MV-4-11 (cell line): ENCODE measurements at places on chromosomes 1 and 21.

DNA sequence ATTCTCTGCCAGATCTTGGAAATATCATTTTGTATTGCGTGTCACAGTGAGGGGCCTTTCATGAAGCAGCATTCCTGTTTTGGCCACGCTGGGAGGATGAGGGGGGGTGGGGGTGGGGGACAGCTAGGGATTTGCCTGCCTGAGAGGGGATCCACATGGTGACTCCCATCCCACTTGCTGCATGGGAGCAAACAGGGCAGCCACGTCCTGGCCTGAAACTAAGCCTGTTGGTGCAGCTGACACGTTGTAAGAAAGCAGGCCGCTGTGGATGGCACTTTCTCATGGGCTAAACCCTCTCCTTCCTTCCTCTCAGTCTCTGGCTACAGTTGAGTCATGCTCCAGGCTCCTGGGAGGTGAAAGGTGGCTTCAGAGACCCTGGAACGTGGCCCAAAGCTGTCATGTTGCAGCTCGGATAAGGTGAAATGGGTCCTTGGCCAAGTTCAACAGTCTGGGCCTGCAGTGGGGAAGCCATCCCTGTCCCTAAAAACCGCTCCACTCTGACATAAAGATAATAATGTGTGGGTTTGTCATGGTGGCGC lies 346.7 kb upstream of the VAMP3 start:
- DNase-seq = no peak

DNA sequence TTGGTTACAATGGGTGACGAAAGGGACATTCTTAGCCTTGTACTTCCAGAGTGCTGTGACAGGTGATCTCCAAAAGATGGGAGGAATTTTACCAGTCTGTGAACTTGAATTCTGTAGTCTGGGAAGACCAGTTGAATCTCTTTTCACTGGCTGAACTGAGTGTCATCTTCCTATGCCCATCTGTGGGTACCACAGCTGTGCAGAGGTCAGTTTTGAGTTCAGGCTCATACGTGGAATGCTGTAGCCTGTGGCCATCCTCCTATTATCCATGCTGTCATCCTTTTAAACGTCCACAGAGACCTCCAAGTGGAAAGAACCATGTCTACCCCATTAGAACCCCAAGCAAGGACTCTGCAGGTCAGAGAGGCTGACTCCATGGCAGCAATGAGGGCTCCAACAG lies 32.1 kb downstream of the TMEM51 start:
- no peak for DNase-seq

- DNase-seq = no peak
These were observed 2.4 kb downstream of the SLC27A3 start for GRCh38 chr1:153777648-153778047.

DNA sequence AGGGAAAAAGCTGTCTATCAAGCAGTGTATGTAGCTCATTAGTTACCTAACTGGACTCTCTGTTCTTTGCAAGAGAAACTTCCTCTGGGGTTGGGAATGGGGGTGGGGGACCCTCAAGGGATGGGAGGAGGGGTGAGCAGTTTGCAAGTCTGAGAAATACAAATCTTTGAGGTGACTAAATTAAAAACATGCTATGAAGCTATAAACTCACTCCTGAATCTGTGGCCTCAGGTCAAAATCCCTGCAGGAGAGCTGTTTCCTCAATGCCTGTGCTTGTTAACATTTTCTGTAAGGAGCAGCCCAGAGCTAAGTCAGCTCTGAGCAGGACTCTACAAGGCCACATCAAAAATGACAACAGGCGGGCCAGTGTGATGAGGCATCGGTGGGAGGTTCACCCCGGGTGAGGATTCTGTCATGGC lies 32.8 kb upstream of the PTPRC start:
- DNase-seq = no peak

GRCh38 chr1:151853411-151853943 lies at the start of gene THEM5:
THEM5 (minus strand) TSS chr1:151853712; CDS start chr1:151853565, 147 bp downstream.
- DNase-seq = no peak

- no peak for DNase-seq
These were observed 151.9 kb upstream of the COL6A1 start for GRCh38 chr21:45829668-45830067.

DNA sequence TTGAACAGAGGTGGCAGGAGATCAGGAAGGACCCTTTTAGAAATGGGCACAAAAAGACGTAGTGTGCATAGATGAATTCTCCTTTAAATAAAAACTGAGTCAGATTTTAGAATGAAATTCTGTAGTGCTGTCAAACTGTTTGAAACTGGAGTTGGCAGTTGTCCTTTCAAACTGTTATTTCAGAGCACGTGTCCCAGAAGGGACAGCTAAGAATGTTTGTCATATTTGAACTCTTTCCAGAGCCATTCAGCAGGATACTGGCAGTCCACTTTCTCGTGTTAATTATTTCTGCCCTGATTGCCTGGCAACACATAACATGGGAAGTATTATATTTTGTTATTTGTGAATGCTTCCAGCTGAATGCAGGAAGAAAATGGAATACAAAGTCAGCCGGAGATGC lies 212.3 kb upstream of the DPYD start:
- no peak for DNase-seq

GRCh38 chr1:2130156-2130555 lies 64.4 kb downstream of the FAAP20 start:
- no peak for DNase-seq

GRCh38 chr1:239587066-239587465 lies 200.7 kb downstream of the CHRM3 start:
- peak; percentile 11 for DNase-seq

GRCh38 chr1:207414606-207415108 lies 39.5 kb upstream of the CR2 start:
- DNase-seq = peak; percentile 70

- DNase-seq = peak; percentile 14
These were observed 86.6 kb downstream of the PTBP2 start for GRCh38 chr1:96808191-96808590.

- no peak for DNase-seq
These were observed 73.9 kb upstream of the SDC3 start for GRCh38 chr1:30982431-30982830.

GRCh38 chr1:111938123-111938522 lies 51.3 kb downstream of the KCND3 start:
- no peak for DNase-seq

DNA sequence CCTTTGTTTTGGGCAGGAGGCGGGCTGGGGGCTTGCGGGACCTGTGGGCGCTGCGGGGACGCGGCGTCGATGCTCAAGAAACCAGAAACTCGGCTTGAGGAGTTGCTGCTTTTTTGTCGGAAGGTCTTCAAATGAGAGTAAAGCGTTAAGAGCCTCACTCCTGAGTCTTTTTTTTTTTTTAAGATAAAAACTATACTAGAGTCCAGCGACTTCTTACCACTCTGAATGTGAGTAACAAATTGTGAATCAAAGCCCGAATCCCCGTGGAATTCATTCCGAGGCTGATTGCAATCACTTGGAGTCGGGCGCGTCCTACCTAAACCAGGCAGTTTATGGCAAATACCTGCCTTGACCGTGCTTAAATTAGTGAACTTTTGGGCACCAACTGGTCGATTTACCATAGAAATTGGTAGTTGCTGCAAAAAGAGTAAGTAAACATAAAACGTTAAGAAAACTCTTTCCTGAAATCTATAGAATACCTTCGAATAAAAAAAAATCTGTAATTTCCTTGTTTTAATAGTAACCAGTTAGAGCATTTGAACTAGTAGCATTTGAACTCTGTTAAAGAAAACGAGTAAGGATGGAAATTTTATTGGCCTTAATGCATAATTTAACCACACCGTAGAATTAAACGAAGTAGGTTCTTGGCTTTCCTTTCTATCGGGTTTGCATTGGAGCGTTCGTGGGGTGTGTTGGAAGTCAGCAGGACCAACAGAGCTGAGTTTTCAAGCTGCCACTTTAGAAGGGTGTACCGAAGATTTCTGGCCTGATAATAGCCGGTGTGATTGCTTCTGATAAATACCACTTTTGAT lies 769 bp downstream of the GPSM2 start:
- DNase-seq = no peak

DNA sequence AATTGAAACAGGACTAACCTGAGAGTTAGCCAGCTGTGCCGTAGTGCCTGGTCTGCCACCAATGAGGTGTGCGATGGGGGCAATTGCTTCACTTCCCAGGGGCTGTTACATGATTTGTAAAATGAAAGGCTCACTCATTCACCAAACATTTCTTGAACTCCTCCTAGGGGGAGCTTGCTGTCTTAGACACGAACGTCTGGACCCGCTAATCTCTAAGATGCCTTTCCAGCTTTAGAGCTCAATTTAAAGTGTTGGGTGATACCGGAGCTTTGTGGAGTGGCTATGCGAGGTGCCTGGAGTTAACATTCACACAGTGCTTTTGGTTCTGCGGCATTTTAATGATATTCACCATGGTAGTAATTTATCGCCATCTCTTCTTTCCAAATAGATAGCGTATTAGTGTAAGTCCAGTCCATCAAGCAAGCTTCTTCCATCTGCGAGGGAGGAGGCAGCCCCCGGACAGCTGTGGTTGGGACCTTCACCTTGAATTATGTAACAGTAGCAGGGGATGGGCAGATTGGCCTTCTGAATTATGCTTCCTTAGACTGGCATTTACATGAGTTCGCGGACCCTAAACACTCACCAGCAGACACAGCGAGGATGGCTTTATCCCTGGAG lies 179.9 kb downstream of the ADSS2 start:
- DNase-seq = no peak

- no peak for DNase-seq
These were observed 87.4 kb upstream of the CLDN14 start for GRCh38 chr21:36567216-36567885.

- DNase-seq = peak; percentile 56
These were observed 14.0 kb upstream of the ZNF692 start for GRCh38 chr1:248872752-248873408.

GRCh38 chr1:17516303-17517214 lies 22.9 kb upstream of the ARHGEF10L start:
- no peak for DNase-seq

DNA sequence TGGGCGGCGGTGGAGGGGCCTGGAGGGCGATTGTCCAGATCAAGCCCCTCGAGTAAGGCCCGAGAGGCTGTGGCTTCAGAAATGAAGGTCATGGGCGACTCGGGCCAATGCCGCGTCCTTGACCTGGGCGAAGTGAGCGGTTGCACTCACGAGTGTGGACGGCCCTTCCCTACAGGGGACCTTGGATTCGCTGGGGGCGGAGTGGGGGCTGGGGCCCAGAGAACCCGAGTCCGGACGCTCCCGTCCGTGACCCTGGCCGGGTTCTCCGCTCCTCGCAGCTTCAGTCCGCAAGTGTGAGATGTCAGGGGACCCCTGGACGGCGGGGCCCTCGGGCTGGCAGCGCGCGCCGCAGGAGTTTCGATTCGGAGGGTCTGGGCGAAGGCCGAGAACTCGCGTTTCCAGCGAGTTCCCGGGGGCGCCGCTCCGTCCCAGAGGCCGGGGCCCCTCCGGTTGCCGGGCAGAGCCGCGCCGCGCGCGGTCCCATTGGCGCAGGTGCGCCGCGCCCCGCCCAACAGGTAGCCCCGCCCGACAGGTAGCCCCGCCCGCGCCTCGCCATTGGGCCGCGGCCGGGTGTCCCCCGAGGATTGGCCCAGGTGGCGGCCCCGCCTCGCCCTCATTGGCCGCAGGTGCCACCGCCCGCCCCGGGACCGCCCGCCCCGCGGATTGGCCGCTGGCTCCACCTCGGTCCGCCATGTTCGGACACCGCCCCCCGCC lies at the start of gene PRKCZ:
Gene PRKCZ, plus strand, starts transcription at position 694 of the 714 bp plus-strand sequence. CDS start 220 bp downstream, outside the sequence.
- DNase-seq = no peak

DNA sequence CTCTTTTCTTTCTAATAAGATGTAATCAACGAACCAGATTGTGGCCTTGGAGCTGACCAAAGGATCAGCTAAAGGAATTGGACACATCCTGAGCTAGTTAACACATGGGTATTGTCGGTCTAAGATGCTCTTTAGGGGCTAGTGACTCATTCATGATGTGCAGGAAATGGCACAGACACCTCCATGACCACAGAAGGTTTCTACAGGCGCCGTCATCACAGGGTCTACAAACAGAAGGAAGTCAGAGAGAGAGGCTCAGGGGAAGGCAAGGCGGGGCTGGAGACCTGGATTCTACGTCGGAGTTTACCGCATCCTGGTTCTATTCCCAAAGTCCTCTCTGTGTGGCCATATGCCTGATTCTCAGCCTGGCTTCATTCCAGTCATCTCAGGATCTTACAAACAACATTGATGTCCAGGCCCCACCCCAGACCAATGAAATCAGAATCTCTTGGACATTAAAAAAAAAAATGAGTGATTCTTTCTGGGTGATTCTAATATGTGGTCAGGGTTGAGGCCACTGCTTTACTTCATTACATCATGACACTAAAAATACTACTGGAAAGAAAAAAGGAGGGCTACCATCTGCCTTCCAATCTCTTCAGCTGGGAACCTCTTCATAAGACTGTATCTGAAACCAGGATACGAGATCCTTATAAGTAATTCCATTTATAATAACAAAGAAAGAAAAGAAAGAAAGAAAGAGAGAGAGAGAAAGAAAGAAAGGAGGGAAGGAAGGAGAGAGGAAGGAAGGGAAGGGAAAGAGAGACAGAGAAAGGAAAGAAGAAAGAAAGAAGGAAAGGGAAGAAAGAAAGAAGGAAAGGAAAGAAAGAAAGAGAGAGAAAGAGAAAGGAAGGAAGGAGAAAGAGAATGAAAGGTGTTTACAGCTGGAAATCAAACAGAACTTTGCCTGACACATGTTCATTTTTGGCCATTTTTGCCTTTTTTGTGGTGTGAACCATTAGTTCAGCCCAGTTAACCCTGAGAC lies 11.6 kb upstream of the KCNJ15 start:
- peak; percentile 53 for DNase-seq

- no peak for DNase-seq
These were observed 22.7 kb downstream of the RHBG start for GRCh38 chr1:156391701-156392100.

DNA sequence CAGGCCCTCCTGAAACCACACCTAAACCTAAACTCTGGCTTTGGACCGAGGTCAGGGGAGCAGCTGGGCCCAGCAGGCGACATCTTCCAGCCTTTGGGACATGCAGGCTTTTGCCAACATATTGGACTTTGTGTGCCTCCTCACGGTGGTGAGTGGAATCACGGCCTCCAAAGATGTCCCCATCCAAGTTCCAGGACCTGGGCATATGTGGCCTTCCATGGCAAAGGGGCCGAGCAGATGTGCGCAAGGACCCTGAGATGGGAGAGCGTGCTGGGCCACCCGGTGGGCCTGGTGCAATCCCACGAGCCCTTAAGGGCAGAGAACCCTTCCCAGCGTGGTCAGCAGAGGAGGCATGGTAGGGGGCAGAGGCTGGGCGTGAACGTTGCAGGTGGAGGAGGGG lies 160.8 kb upstream of the C1orf174 start:
- no peak for DNase-seq

GRCh38 chr1:175157200-175157599 lies 35.4 kb downstream of the KIAA0040 start:
- DNase-seq = no peak

GRCh38 chr1:187928288-187928687 lies 1099.5 kb downstream of the PLA2G4A start:
- DNase-seq = peak; percentile 24

DNA sequence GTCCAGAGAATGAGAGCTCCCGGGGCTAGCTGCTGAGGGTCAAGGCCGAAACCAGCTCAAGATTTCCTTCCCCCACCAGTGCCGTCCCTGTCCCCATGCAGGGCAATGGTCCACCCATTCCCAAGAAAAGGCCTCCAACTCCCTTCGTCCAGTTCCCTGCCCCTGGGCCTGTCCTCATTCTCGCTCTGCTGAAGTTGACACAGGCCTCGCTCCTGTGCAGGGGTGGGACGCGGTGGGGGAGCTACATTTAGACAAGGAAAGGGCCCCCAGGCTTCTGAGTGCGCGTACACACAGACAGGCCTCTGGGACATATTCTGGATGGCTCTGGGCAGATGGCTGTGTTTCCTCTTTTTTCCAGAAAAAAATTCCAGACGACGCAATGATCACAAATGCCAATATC lies 188.3 kb downstream of the ETS2 start:
- DNase-seq = no peak
